ENCODE measurements at places on chromosomes 13 and 19.

DNA sequence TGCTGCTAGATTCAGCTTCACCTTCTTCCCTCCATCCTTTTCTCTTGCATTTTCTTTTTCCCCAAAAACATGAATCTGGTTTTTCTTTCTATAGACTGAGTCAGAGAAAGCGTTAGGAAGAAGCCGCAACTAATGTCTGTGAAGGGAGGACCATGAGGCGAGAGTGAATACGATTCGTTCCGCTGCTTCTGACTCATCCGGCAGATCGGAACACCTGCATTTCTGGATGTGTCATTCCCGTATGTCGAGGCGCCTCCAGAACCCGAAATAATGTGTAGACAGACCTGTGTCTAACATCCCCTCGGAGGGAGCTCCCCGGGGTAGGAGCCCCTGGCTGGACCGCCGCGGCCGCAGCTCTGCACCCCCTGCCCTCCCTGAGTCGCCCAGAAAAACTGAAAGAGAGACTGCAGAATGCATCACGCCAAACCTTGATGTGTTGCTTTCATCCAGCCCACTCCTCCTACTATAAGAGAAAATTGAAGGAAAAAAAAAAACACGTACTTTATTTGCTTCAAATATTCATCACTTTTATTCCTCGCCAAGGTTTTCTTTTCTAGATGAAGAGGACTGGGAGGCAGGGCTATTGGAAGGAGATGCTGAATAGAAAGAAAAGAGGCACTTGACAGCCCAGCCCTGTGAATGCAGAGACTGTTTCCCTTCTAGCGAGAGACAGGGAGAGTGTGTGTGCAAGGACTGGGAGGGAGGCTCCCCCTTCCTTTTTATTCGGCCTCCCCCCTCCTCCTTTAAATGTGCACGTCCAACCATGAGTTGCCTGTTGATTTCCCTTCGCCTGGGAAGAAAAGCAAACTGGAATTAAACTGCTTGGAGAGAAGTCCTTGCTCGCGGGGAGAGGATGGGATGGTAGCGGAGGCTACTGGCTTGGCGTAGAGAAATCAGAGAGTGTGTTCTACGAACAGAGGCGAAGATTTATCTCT lies 616 bp upstream of the PCDH17 start:
- DNase-seq: no peak

- no peak for DNase-seq
Measured at GRCh38 chr13:54657588-54657987, 1629.0 kb downstream of the OLFM4 start.

DNA sequence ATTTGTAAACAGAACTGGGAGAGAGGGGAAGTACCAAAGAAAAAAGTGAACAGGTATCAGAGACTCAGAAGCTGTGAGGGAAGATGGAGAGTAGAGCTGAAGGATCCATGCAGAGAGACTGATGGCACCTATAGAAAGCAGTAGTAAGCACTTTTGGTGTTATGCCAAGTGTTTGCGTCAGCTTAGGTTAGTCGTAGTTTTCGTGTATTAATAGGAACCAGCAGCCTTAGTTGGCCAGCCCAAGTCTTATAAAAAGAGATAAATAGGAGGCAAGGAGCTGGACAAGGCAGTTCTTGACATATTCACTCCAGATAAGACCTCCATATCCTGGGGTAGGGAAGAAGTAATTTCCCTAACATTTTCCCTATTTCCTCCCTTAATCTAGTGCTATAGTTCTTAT lies 214.2 kb downstream of the OXGR1 start:
- no peak for DNase-seq

- DNase-seq: no peak
Measured at GRCh38 chr13:39910041-39910440, 254.6 kb downstream of the COG6 start.

- no peak for DNase-seq
Measured at GRCh38 chr13:23134542-23134941, 46.2 kb upstream of the SGCG start.

GRCh38 chr13:98581971-98582702 lies 5.2 kb upstream of the STK24 start:
- DNase-seq: no peak

GRCh38 chr13:35903075-35903474 lies 228.1 kb downstream of the DCLK1 start:
- DNase-seq: no peak

GRCh38 chr19:55227241-55228014 lies 1.1 kb downstream of the TMEM86B start:
- DNase-seq: no peak

DNA sequence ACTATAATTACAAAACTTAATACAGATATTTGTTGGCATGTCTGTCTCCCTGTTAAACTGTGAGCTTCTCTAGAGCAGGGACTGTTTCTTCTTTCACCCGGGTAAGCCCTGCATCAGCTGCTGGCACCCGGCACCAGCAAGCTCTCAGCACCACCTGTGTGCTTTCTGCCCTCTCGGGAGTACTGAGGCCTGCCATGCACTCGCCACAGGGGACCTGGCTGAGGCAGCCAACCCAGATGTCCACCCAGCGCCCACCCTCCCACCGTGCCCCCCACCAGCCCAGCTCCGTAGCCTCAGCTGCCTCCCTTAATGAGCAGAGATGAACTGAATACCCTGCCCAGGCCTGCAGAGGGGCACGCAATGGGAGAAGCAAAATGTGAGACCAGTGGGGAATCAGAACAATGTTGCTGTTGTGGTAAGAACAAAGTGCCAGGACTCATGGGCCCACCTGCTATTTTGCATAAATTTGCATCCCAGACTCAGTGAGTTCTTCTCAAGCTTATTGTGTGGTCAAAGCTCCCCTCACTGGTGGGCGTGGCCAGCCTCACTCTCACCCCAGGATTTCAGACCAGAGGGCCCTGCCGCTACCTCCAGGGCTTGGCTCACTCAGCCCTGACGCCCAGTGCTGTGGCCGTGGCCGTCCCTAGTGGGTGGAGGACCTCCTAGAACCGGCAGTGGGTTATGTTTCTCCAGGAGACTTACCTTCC lies 14.6 kb upstream of the SERPINE3 start:
- no peak for DNase-seq

DNA sequence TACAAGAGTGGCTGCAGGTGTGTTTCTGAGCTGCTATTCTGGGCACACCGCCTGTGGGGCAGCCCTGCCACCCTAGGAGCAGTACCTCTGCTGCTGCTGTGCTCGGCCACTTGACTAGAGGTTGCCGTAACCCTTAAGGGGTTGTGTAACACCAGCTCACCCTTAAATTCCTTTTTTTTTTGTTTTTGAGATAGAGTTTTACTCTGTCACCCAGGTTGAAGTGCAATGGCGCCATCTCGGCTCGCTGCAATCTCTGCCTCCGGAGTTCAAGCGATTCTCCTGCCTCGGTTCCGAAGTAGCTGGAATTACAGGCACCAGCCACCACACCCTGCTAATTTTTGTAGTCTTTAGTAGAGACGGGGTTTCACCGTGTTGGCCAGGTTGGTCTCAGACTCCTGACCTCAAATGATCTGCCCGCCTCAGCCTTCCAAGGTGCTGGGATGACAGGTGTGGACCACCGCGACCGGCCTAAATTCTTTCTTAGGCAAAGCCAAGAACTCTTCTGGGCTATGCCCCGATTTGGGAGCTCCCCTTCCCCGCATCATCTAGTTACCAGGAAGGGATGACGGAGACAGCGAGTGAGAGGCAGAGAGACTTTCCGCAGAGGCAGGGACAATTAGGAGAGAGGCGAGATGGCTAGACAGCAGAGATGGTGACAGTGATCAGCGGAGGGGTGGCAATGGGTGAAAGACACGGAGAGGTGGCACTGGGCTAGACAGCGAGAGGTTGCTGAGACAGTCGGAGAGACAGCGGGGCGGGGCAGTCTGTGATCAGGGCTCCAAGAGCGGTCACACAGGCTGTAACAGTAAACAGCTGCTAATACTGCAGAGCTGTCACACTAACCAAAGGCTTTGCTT lies 4.4 kb upstream of the LILRA5 start:
- no peak for DNase-seq

Measured in stimulated activated CD8-positive, alpha-beta memory T cell treated with anti-CD3 and anti-CD28 coated beads, Interleukin-15, amount 100 ng/mL, for 48 hours (primary cell).